ENCODE measurements at places on chromosomes 2 and 18.

DNA sequence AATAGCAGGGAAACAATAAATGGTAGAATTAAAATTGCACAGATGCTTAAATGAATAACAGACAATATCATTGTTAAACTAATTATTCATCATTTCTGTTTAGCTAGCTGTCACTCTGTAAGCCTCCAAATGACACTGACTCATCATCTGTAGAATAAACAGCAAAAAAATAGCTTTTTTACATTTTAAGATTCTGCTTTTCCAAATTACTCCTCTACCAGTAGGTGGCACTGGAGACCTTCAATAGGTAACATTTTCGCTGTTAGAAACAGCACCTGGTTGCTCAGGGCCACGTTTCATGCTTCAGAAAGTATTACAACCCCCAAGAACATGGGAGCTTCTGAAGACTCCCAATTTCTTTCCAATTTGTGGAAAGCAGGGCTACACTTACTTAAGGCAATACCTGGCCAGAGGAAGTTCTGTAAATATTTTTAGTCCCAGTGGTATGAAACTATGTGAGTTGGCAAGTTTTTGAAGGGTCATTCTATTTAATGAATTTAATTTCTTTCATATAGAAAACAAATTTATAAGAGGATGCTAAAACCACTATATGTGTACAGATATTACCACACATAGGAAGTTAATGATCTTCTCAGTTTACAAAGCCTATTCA lies 45.4 kb downstream of the TTN start:
- DNase-seq, result no peak

DNA sequence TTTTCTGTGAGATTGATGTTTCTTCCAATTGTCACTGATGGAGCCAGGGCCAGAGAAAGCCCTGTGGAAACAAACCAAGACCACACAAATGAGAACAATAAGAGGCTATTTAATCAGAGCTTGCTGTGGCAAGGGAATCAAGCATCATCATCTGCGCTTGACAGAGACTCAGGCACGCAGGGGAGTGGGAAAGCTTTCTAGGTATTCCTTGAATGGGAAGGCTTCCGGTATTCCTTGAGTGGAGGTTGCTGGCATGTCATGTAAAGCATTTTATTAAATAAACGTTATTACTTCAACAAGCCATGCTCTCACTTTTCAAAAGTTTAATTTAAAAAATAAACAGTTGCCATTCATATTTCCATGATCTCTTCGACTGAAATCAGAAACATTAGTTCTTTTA lies 194.6 kb upstream of the SYT4 start:
- no peak for DNase-seq

GRCh38 chr2:205738117-205738968 lies 56.0 kb downstream of the NRP2 start:
- DNase-seq, result no peak

- DNase-seq, result no peak
Measured at GRCh38 chr2:152089238-152089637, 9.6 kb downstream of the CACNB4 start.

GRCh38 chr18:11054497-11054896 lies 94.9 kb downstream of the PIEZO2 start:
- no peak for DNase-seq

DNA sequence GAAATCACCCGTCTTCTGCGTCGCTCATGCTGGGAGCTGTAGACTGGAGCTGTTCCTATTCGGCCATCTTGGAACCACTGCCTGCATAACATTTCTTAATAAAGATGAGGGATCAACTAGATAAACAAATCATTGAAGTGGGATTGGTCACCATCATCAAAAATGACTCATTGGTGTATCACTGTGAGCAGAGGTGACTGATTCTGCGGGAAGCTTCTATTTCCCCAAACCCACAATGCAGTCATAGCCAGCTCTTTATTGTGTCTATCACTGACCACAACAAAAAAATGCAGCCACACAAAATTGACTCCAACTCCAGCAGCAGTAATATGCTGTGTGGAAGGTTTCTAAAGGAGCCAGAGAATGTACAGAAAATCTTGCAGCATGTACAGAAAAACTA lies 630.7 kb upstream of the HS6ST1 start:
- no peak for DNase-seq

DNA sequence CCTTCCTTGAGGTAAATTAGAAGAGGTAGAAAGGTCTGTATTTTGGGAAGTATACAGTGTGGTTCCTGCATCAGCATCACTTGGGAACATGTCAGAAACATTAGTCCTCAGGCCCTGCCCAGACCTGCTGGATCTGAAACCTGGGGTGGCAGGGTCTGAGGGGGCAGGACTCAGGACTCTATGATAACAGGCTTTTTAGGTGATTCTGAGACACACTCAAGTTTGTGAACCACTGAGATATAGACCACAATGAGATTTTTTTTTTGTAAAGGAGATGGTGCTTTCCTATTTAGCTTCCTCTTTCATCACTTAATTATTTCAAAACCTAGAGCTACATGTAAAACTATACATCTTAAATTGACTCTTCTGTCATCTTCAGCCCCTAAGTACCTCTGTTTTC lies 262.7 kb upstream of the SPOPL start:
- DNase-seq, result no peak

DNA sequence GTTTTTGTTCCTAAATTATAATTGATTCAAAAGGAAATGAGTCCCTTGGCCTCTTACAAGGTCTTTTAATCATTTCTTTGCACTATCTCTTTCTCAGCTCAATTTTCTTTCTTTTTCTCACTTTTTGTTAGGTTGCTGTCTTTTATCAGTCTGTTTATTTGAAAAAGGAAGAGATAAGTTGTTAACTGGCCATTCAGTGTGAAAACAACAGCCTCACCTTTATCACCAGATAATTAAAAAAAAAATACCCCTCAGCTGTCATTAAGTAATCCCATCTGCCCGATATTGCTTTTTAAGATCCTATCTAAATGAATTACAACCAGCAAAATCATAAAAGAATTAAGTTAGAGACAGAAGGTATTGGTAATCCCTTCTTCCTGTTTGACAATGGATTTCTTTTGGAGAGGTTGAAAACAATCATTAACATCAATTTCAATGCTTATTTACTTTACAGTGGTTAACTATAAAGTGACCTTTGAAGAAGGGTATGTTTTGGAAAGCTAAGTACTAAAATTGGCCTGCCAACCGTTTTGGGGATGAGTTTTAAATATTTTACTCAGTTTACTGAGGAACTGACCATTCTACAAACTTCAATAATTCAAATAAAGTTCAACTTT lies 104.9 kb downstream of the TGIF1 start:
- DNase-seq, result no peak

- no peak for DNase-seq
Measured at GRCh38 chr2:68548396-68548795, 81.0 kb downstream of the APLF start.

DNA sequence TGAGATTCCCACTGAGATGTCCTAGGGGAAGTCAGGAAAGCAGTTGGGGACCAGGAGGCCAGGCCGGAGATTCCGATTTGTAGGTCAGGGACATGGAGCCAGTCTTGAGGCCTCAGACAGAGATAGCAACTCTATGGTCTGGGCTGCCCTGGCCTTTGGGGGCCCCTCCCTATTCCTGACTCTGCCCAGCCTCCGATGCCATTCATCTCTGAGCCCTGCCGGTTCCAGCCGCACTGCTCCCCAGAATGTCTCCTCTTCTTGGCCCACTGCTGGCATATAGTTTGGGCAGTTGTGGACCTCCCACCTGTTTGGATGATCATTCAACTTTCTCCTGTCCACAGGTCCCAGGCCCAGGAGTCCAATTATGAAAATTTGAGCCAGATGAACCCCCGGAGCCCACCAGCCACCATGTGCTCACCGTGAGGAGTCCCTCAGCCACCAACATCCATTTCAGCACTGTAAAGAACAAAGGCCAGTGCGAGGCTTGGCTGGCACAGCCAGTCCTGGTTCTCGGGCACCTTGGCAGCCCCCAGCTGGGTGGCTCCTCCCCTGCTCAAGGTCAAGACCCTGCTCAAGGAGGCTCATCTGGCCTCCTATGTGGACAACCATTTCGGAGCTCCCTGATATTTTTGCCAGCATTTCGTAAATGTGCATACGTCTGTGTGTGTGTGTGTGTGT lies 16.4 kb downstream of the SIGLEC15 start:
- DNase-seq, result no peak

GRCh38 chr2:65062843-65063825 lies 6.9 kb downstream of the CEP68 start:
- no peak for DNase-seq

DNA sequence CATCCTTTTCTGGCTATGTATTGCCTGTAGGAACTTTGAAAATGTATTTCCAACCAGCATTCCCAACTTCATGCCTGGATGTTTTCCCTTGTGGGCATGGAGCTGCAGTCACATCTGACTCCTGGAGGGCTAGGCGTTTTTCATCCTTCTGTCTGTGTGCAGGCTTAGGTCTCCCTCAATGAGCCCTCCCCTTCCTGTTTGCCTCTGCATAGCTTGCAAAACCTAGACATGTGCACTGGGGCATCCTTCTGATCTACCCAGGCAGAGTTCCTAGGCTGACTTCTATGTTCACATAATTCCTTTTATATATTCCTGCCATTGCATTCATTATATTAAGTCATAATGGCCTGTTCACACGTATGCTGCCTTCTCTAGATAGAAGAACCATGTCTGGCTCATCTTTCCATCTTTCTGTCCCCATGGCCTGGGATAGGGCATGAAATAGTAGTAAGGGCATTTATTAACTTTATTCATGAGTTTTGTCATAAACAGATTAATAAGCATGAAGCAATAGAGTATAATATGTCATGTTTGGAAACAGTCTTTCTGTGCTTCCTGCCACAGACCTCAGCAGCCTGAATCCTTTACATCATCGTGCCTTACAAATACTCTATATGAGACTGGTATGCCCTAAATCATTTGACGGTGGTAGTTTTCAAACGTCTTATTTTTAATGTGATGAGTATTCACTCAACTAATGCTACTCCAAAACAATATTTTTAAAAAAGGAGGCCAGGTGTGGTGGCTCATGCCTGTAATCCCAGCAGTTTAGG lies 195.6 kb downstream of the TGIF1 start:
- DNase-seq, result no peak

- DNase-seq, result no peak
Measured at GRCh38 chr2:60515721-60516226, 37.7 kb downstream of the BCL11A start.

- no peak for DNase-seq
Measured at GRCh38 chr18:48889115-48889941, 61.4 kb downstream of the SMAD7 start.

DNA sequence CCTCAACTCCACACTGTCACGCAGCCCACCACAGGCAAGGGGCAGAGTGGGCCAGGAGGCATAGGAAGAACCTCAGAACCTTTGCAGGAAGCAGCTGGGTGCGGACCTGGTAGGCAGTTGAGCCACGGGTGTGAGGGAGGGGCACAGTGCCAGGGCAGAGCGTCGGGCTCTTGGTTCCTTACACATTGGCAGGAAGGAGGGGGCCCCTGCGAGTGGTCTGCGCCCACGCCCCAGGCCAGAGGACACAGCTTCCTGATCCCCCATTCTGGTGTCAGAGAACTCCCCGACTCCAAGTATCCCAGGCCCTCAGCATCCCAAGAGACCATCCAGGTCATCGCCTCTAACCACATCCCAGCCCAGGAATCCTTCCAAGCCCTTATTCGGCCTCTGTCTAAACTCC lies 61.5 kb downstream of the TNS1 start:
- DNase-seq, result no peak

- no peak for DNase-seq
Measured at GRCh38 chr2:231602859-231603467, 10.3 kb downstream of the TEX44 start.

GRCh38 chr2:14577843-14578242 lies 54.7 kb upstream of the LRATD1 start:
- DNase-seq, result no peak

- DNase-seq, result no peak
Measured at GRCh38 chr2:52775674-52776073, 991.9 kb upstream of the CHAC2 start.

DNA sequence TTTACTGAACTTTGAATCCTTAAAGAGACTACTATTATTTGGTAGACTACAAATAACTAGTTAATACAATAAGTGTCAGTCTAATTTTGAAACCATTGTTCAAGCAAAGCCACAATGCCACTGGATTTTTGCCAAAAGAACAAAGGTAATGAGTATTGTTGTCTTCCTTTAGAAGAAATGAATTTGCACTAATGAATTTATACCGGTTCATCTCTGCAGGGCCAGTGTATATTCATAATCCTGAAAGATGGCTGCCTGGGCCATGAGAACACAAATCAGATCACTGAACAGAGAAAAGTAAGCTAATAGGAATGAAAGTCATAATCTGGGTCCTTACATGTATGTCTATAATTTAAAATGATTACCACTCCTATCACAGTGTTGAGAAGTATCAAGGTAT lies 31.2 kb downstream of the GCFC2 start:
- no peak for DNase-seq

- DNase-seq, result no peak
Measured at GRCh38 chr2:10395893-10396292, 52.2 kb downstream of the ODC1 start.

GRCh38 chr2:96691022-96691612 lies 48.6 kb downstream of the FER1L5 start:
- DNase-seq, result no peak

GRCh38 chr2:19026261-19026660 lies 332.2 kb downstream of the OSR1 start:
- DNase-seq, result no peak

- DNase-seq, result no peak
Measured at GRCh38 chr2:46193356-46193755, 103.9 kb upstream of the EPAS1 start.

- no peak for DNase-seq
Measured at GRCh38 chr18:2114765-2115164, 456.5 kb downstream of the METTL4 start.

DNA sequence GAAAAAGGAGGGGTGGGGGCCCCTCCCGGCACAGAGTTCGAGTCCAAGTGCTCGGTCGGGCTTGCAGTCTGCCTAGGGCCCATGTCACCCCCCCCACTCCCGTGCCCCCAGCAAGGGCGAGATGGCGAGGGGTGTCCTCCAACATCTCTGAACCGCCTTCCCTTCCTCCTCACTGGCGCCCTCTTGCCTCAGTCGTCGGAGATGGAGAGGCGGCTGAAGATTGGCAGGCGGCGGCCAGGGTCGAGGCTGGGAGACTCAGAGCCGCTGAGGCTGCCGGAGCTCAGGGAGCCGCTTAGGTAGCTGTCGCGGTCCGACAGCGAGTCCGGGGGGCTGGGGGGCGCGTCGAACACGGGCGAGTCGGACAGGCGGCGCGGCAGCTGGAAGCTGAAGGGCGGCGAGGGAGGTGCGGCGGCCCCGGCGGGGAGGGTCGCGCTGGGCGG lies 2.3 kb downstream of the ZFP36L2 start:
- peak; percentile 38 for DNase-seq
